ENCODE measurements at places on chromosomes 11 and 22.
A peak's percentile ranks its signal among the peaks of the same experiment; 100 is the strongest.

- no peak for DNase-seq
Observed at GRCh38 chr11:111107501-111107900, 138.0 kb upstream of the POU2AF2 start.

DNA sequence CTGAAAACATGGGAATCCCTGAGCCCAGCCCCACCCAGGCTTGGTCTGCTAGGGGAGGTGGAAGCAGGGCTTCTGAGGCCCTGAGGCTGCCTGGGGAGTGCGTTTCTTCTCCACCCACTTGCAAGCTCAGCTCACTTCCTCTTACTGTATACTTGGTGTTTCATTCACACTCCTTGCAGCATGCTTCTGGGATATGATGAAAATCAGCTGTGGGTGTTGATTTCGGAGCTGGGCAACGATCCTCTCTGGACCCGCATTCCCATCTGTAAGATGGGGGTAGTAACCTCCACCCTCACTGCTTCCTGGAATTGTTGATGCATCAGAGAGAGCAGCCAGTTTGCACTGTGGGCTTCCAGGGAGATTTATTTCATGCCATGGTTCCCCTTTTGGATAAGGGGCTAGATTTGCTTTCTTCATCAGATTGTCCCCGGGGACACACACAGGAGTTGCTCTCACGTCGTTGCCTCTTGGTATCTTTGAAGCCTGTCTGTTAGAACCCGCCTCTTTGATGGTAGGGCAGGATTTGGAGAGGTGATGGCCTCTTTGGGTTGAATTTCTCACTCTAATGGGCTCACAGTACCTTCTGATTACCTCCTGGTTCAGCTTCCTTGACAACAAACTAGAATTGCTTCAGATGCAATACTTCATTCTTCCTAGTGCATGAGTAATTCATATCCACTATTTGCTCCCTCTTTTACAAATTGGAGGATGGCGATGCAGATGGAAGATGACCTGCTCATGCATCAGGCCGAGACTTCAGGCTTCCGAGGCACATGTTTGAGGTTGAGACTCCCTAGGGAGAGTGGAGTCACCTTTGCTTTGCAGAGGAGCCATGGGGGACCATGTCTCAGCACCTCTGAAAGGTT is 40.4 kb downstream of the BCR start:
- DNase-seq: peak; percentile 37

DNA sequence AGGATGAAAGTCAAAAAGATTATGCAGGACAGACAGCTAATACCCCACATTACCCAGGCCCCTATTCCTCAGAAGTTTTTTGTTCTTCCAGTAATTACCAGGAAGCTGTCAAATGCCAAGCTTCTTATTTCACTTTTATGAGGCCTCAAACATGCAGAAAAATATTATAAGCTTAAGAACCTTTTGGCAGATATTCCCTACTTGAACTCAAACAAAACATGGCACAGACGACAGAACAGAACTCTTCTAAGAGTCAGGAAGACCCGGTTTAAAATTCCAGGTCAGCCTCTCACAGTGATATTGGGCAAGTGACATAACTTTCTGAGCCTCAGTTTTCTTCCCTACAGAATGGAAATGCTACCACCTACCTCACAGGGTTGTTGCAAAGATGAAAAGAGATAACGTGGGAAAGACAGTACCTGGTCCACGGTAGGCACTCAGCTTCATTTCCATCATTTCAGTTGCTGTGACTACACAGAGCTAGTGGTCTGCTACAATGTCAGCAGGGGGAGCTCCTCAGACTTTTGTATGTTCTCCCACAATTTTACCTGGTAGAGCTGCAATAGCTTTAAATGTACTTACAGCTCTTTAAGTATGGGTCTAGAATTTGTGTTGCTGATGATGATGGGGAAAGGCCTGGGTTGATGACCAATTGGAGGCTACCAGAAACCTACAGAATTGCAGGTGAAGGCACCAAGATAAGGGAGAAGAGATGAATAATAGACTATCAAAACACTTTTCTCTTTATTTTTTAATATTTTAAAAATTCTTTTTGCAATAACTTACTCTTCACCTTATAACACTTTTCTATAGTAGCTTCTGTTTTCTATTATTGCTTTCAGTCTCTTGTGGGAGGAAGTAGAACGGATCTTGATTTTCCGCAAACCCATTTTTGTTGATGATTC is 98.3 kb upstream of the CHRM4 start:
- peak; percentile 11 for DNase-seq

GRCh38 chr11:47768101-47768612 is 1.0 kb upstream of the FNBP4 start:
- DNase-seq: peak; percentile 38

DNA sequence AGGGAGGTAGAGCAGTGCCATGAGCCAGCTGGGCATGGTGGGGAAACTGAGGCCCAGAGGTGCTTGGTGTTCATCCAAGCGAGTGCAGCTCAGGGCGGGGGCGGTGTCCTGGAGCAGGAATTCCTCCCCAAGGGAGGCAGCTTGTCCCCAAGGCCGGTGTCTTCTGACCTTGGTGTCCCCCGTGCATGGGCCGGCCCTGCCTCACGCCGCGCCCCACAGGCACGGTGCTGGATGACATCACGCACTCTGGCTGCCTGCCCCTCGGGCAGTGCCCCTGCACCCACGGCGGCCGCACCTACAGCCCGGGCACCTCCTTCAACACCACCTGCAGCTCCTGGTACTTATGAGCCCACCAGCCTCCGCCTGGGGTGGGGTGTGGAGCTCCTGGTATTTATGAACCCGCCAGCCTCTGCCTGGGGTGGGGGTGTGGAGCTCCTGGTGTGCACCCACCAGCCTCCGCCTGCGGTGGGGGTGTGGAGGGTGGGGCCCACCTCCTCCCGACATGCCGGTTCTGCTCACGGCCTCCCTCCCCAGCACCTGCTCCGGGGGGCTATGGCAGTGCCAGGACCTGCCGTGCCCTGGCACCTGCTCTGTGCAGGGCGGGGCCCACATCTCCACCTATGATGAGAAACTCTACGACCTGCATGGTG is 6.7 kb downstream of the MUC5B start:
- no peak for DNase-seq

GRCh38 chr11:88301488-88302140 is 35.9 kb downstream of the CTSC start:
- no peak for DNase-seq

- no peak for DNase-seq
Observed at GRCh38 chr11:47725442-47726117, 10.4 kb upstream of the AGBL2 start.

- no peak for DNase-seq
Observed at GRCh38 chr11:70735976-70736375, 337.6 kb downstream of the CTTN start.

DNA sequence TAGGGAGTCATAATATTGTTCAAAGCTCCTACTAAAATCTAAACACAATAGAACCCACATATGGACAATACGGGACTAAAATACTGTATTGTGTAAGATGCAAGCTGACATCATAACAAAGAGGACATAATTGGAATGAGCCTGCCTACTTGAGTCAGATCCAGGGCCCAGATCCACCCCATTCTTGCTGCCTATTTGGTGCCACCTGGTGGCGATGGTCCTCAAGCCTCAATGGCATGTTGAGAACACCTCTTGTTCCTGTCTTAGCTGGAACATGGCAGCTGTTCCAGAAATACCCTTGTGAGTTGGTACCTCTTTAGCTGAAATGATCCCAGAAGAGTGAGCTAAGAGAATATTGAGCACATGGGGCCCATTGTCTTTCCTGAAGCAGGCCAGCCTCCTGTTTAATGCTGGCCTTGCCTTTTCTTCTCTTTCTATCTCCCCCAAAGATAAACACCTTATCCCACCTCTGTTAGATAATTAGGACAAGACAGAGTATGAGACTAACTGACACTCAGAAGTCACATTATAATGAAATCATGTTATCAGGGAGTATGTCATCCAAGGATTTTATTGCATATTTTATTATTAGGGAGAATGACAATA is 680.9 kb upstream of the ANO5 start:
- peak; percentile 27 for DNase-seq

DNA sequence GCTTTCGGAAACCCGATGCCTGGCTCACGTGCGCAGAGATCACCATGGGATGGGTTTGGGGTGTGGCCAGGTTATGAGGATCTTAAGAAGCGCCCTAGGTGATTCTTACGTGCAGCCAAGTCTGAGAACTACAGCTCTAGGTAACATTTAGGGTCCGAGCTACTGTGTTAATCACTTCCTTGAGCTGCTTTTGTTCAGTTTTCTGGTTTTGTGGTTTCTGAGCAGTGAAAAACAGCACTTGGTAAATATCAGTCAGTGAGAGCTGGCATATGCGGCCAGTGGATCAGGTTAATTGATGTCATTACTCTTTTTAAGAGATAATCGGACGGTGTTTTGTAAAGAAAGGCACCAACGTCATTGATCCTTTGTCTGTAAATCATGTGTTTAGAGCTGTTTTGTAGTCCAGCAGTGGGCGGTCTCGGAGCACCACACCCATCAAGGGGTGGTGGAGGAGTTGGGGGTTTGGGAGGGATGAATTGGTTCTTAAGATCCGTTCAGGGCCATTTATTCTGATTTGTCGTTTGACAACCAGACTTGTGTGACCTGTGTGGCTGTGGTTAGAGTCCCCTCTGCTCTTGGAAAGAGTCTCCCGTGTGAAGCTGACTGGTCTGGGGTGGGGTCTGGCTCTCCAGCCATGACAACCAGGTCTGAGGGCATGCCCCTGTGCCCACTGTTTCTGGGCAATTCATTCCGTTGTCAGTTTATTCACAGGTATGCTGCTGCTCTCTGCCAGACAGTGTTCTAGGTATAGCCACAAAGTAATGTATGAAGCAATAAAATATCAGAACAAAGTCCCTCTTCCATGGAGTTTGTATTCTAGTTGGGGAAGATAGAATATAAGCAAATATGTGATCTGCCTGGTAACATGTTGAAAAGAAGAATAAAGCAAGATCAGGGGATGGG is 61.9 kb upstream of the SORL1-AS1 start:
- peak; percentile 18 for DNase-seq

DNA sequence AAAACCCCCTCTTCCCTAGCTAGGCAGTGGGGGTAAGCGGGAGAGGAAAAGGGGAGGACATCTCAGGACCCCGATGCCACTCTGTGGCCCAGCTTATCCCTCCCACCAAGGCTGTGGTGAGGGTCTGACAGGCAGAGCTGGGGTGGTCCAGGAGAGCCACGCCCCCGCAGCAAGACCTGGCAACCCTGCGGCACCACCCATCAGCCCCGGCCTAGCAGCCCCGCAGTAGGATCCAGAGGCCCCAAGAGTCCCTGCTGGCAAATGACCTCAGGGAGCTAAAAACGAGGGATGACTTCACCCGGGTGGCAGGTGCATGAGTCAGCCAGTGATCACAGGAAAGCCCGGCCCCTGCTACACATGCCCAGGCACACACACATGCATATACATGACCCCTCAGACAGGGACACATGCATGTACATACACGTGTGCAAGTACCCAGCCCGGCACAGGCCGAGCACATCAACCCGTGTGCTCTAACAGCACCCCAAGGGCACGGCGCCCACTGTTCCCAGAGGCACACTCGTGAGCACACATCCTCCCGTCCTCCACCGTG is 32.3 kb downstream of the ARVCF start:
- peak; percentile 26 for DNase-seq

DNA sequence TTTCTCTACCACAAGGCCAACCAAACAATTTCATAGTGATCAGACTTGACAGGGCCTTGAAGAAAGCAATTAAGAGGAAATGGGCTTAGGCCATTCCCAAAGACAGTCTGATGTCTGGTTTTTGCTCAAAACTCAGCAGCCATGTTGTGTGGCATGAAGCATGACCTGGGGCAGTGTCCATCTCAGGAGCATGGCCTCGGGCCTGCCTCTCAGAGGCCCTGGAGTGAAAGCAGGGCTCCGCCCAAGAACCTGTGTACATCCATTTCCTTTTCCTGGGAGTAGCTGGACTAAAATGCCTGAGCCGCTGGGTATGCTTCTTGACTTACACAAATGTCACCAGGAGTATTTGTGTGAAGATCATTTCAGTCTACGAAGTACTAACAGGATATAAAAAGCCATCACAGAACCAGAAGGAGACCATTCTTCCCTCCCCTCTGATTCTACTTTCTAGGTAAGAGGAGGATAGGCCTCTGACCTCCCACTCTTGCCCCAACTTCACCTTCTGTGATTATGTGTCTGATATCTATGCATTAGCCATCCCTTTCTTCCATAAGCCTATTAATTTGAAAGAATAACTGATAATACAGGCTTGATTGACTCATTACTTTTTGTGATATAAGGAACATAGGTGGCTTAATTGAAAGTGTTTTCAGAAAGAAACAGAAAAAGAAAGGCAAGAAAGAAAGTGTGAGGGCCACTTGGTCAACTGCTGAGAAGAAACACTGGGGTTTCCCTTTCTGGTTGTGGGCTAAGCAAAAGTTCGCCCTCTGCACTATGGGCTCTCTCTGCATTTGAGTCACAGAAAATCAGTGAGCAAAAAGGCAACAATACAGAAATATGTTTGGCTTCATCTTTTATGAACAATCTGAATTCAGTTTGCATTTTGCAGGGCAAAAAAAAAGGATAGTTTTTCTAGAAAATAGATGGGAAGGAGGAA is 188.6 kb upstream of the MTMR2 start:
- DNase-seq: peak; percentile 28

DNA sequence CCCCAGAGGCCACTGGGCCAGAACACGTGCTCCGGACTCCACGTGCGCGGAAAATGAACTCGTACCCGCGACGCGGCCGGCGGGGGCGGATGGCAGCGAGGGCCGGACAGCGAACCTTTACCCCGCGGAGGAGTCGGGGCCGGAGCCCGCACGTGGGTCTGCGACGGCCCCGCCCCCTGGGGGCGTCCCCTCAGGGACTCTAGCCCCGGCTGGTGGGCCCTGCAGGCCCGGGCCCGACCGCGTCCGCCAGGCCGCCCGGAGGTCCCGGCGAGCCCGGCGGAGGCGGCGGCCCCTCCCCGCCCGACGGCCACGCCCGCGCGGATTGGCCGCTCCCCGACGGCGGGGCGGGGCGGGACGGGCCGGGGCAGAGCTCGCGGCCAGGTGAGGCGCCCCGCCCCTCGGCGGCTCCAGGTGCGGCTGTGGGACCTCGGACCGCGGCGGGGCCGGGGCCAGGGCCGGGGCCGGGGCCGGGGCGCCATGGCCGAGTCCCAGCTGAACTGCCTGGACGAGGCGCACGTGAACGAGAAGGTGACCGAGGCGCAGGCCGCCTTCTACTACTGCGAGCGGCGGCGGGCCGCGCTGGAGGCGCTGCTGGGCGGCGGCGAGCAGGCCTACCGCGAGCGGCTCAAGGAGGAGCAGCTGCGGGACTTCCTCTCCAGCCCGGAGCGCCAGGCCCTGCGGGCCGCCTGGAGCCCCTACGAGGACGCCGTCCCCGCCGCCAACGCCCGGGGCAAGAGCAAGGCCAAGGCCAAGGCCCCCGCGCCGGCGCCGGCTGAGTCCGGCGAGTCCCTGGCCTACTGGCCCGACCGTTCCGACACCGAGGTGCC is at the start of gene FAM83F:
Gene FAM83F (plus strand): TSS at position 389 of the 827 bp plus-strand sequence. CDS start 89 bp downstream, at position 478.
- DNase-seq: peak; percentile 47

- DNase-seq: no peak
Observed at GRCh38 chr11:19951558-19952115, 208.6 kb downstream of the DBX1 start.

GRCh38 chr22:27990451-27990840 is 71.4 kb upstream of the PITPNB start:
- no peak for DNase-seq

Data from activated naive CD8-positive, alpha-beta T cell treated with anti-CD3 and anti-CD28 coated beads, Interleukin-2, amount 50 U/mL, for 24 hours (primary cell).